T-helper 1 cell (primary cell): ENCODE measurements at places on chromosomes 5 and 9.

DNA sequence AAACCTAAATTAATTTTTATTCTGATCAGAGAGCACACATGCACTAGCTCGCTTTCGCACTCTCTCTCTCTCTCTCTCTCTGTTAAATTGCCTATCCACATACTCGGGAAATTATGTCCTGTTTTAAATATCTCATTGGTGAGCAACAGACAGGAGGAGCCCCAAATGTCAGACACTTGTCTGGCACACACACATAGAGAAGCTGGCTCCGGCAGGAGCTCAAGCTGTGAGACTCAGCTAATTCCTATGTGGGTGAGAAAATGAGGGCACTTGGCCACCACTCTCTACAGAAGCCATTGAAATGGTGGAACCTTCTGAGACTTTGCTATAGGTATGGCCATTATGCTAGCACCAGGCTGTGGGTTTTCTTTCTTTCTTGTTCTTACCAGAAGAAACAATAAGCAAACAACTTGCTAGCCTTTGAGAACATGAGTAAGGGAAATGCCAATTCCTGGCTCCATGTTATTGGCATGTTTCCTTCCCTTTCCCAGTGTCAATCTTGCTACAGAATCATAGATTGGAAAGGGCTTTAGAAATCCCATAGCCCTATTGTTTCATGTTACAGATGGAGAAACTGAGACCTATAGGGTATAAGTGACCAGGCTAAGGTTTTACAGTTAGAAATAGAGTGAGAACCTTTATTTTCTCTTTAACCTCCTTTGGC is 9.0 kb downstream of the RFX3 start:
- DNase-seq, result no peak

DNA sequence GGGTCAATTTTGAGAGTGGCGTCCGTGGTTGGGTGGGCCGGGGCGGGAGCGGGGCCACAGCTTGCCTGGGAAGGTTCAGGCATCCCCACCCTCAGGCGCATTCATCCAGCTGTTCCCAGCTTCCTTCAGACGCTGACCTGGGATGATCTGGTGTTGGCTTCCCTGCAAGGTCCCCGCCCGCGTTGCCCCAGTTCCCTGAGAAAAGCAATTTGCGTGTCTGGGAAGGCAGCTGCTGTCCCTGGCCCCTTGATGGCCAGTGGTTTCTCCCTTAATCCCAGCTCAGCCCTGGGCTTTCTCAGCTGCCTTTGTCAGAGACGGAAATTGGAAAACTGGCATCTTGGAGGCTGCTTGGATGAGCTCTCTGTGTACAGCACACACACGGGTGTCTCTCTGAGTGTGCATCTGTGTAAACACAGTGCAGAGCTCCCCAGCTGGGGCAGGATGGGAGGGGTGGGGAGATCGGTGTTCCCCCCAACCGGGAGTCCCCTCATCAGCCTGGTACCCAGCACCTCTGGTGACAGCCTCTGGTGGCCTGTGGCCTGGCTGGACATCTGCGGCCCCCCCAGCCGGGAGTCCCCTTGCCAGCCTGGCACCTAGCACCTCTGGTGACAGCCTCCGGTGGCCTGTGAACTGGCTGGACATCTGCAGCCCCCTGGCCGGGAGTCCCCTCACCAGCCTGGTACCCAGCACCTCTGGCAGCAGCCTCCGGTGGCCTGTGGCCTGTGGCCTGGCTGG is 94.0 kb downstream of the COL5A1 start:
- DNase-seq, result no peak

- DNase-seq, result no peak
These were observed 7.0 kb upstream of the HK3 start for GRCh38 chr5:176906126-176906525.

DNA sequence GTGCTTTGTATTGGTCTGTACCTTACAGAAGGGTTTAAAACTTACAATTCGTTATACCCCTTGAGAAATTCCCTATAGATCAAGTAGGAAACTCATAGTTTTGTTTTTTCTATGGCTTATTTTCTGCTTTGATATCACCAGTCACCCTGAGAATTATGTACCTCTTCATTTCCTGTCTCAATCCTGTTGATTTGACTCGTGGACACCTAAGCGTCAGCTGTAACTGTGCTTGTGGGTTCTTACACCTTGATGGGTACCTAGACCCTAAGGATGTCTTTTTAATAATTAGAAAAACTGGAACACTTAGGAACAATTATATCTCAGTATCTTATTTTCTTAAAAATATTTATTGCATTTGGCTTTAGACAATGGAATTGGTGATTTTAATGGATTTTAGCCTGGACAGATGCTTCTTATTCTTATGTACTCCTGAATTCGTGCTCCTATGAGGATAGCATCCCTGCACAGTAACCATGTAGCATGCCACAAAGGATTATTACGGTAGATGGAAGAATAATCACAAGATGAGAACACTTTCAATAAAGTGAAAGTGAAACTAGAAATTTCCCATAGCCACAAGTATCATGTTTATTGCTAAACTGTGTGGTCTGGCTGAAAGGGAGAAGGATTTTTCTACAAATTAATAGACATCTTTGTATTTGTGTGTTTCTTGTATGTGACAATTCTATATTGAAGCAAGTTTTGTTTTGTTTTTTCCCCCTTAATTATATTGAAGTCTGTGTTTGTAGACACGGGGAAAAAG is 1920.3 kb upstream of the WWC1 start:
- no peak for DNase-seq

GRCh38 chr5:132372542-132372941 is 3.0 kb downstream of the SLC22A5 start:
- DNase-seq, result no peak

GRCh38 chr5:73201547-73202513 is 28.8 kb downstream of the TMEM174 start:
- peak; percentile 43 for DNase-seq

DNA sequence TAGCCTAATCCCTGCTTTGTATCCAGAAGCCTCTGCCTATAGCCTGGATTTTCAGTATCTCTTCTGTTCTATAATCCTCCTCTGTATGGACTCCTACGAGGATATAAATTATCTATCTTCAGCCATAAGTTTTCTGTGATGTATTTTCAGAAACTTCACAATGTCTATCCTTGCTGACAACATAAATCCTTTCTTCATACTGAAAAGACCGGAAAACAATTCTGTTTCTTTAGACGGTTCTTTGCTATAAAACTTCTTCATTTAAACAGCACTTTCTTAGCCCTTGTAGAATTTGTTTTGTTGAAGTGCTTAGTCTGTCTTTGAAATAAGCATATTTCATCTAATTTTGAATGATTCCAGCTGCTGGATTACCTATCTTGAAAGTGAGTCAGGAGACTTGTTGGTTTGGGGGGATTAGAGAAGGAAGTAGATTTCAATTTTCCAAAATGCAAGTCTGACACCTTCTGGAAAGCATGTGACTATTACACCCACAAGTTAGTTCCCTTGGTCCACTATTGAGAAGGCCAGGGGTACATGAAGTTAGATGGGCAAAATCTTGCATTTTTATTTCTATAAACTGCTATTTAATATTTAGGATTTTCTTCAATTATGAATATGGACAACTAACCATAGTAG is 96.3 kb upstream of the RANBP3L start:
- DNase-seq, result no peak

DNA sequence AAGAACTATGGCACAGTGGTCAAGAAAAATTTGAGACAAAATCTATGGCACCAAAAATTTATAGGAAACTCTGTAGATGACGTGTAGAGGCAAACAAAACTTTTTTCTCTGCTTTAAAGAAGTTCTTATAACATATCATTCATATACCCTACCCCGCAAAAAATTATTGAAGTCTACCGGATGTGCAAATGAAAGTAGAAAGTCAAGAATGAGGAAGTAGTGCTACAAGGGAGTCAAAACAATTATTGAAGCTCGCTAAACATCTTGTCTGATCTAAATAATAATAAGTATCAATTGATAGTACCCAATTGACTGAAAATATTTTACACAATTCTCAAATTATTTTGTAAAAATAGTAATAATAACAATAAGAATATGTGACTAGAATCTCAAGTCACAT is 398.5 kb downstream of the TAF11L14 start:
- DNase-seq, result no peak

DNA sequence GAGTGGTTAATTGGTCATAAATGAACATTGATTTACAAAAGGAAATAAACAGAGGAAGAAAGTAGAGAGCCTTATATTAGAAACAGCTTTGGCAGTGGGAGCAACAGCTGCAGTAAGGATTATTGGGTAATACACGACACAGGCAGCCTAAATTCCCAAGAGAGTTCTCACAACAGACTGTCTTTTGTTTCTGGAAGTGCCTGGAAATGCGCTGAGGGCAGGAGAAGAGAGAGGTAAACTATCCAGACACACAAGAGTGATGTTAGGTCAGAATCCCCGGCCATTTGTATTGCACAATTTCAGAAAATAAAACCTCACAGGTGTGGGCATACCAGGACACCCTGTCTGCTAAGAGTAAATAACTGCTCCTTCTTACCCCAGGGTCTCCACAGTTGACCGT is 450.4 kb upstream of the CTNND2 start:
- DNase-seq, result no peak

DNA sequence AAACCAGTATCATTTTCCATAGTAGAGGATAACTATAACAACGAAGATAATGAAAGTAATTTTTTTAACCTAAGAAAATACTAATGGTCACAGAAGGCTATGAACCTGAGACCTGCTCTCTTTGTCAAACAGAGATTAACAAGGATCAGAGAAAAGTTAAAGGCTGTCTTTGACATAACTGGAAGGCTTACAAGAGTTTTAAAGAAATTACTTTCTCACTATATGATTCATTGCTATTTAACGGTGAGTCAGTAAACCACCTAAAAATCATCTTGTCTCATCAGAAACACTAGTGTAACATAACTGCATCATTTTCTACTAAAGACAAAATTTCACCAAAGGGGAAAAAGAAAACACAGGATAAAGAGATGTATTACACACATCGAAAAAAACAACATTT is 19.3 kb downstream of the MLANA start:
- no peak for DNase-seq

- DNase-seq, result no peak
These were observed 736.3 kb downstream of the TAF11L14 start for GRCh38 chr5:18370531-18370930.

GRCh38 chr5:80193401-80193800 is 62.4 kb downstream of the SERINC5 start:
- DNase-seq, result no peak

DNA sequence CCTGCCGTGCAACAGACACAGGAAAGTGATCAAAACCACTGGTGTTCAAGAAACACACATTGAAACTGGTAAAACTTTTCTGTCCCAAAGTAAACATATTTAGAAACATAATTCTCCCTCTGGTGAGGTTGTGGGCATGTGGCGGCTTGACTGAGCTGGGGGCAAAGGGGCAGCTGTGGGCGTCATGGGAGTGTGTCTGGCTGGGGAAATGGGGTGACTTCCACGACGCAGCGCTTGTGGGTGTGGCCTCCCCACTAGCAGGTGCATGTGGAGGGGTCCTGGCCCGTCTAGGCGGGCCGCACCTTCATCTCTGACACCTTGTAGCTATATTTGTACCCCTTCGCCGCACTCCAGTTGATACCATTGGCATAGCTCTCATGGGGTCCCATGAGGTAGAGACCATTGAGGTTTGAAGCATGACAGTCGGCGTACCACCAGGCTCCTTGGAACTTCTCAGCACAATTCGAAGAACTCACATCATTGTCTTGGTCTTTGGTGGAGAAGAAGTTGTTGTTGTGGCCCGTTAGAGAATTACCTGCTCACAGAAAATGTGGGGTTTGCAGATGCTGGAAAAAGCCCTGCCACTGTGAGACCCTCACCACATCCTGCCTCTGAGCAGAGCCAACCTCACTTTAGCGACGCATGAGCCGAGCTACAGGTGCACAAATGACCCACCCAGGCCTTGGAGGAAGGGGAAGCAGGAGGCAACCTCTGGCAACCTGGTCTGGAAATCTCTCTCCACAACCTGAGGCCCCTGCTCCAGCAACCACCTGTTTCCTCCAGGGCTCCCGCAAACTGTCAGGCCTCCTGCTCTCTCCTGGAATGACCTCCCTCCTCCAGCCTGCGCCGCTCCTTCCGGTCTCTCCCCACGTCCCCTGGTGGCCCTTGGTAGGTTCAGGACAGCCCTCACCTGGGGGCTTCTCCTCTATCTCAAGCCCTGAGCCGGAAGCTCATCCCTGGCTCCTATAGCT is 7.9 kb downstream of the FCN1 start:
- no peak for DNase-seq

GRCh38 chr9:1550636-1551035 is 464.5 kb upstream of the SMARCA2 start:
- no peak for DNase-seq

DNA sequence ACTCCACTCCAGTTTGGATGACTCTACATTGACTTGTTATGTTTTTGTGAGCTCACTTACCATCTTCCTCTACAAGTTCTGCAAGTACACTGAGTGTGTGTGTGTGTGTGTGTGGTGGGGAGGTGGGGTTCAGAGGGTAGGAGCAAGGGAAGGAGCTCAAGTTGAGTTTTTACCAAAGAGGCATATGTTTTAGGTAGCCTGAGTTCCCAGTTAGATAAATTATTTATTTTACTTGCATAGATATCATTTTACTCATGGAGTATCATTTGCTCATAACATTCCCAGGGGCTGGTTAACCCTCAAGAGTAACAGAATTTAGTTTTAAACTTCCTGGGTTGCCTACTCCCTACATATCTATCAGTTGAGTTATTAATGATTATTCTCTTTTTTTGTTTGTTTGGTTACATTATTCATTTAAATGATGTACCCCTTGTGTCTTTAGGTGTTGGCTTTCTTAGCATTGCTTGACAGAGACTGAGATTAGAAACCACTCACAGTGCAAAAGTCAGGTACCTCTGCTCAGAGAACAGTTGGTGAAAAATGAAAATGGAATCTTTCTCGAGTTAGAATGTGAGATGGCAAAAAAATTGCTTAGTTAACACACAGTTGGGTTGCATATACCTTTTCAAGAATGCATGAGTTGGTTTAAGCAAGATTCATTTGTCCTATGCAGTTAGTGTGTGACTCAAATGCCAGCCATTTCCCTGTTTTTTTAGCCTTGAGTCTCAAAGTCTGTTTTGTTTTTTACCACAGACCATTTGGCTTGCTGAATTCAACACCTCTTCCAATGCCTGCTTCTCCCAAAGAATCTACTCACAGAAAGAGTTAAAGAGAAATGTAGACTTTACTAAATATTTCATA is 29.2 kb downstream of the TNFSF8 start:
- DNase-seq, result no peak

DNA sequence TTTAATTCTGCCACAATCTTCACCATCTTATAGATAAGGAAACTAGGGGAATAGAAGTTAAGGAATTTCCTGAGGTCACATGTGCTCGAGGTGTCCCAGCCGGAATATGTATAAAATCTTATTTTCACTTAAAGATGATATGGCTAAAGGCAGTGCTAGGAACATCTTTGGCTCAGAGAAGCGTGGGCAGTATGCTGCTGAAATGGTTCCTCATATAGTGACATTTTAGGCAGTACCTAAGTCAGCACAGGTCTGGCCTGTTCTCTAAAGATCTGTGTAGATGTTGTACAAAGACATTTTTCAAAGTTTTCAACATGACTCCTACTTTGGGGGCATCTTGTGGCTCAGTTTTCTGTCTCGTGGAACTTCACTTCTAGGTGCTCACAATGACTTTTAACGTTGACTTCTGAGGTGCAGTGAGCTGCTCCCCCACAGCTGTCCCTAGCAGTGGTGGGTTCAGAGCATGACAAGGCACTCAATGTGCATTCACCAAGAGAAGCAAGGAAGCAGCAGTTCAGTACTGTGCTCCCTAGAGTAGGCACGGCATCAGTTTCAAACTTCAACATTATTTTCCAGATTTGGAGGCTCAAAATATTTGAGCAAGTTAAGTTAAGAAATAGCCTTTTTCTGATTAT is 40.3 kb downstream of the TNFAIP8 start:
- no peak for DNase-seq

- DNase-seq, result no peak
These were observed 73.5 kb upstream of the ANKRD55 start for GRCh38 chr5:56306433-56307150.

GRCh38 chr5:4947893-4948536 is 192.1 kb upstream of the ADAMTS16 start:
- no peak for DNase-seq
